ENCODE measurements at places on chromosomes 5 and 9. TPM values are rescaled to one million over a fixed set of nuclear protein-coding genes. Genes with fewer than 3 reads are reported as not detected.

The TRPM6 gene
- 1.2 TPM for total RNA-seq

The CTXN3 gene
- not detected for total RNA-seq

The XRCC4 gene
- 5.9 TPM for total RNA-seq

The PCDHGA7 gene
- 2.5 TPM for total RNA-seq

The FGF18 gene
- total RNA-seq: 4.2 TPM

The MATR3 gene
- total RNA-seq: 197 TPM

The FRMD3 gene
- total RNA-seq: 10.8 TPM

The MEGF10 gene
- total RNA-seq: 0.26 TPM

The F12 gene
- 0.69 TPM for total RNA-seq

The KIAA1958 gene
- 14.2 TPM for total RNA-seq

The PLCXD3 gene
- total RNA-seq: 2.6 TPM

The AHRR gene
- total RNA-seq: 11.3 TPM

The FRRS1L gene
- total RNA-seq: 0.09 TPM

The OGN gene
- total RNA-seq: 10.6 TPM

The MYO10 gene
- total RNA-seq: 67.0 TPM

The CLIC3 gene
- 80.7 TPM for total RNA-seq

The PFN3 gene
- total RNA-seq: not detected

The INSL4 gene
- not detected for total RNA-seq

The PCDHGB1 gene
- 2.0 TPM for total RNA-seq

The FST gene
- 4.2 TPM for total RNA-seq

The KCNN2 gene
- 2.1 TPM for total RNA-seq

The HBEGF gene
- 44.3 TPM for total RNA-seq

The ZNF366 gene
- total RNA-seq: 12.2 TPM

The ABCA2 gene
- total RNA-seq: 44.3 TPM

The RASGRF2 gene
- 5.4 TPM for total RNA-seq

The ARHGEF37 gene
- 13.3 TPM for total RNA-seq

The UBE2QL1 gene
- not detected for total RNA-seq

The LRRC19 gene
- 0.64 TPM for total RNA-seq

The MARCOL gene
- not detected for total RNA-seq

The OBP2B gene
- total RNA-seq: not detected

The ASS1 gene
- 96.0 TPM for total RNA-seq

The SLC4A9 gene
- total RNA-seq: 0.23 TPM

The NDUFS4 gene
- 54.1 TPM for total RNA-seq

The FGF1 gene
- 1.8 TPM for total RNA-seq

The PCDHGA1 gene
- 0.46 TPM for total RNA-seq

The ITGA2 gene
- 17.7 TPM for total RNA-seq

The PTPRD gene
- 30.8 TPM for total RNA-seq

The HAND1 gene
- total RNA-seq: not detected

The BTNL3 gene
- total RNA-seq: not detected

The CEMIP2 gene
- 219 TPM for total RNA-seq

The CXCL14 gene
- 0.38 TPM for total RNA-seq

The MARCHF11 gene
- not detected for total RNA-seq

The CCL27 gene
- total RNA-seq: not detected

The IRX1 gene
- 7.5 TPM for total RNA-seq

The MSMP gene
- total RNA-seq: not detected

The CACNA1B gene
- 0.29 TPM for total RNA-seq

The RNF180 gene
- total RNA-seq: 14.0 TPM

The C9orf152 gene
- total RNA-seq: 27.6 TPM

The CBY3 gene
- not detected for total RNA-seq
